MM.1S (cell line): ENCODE measurements at places on chromosomes 1 and 21.

DNA sequence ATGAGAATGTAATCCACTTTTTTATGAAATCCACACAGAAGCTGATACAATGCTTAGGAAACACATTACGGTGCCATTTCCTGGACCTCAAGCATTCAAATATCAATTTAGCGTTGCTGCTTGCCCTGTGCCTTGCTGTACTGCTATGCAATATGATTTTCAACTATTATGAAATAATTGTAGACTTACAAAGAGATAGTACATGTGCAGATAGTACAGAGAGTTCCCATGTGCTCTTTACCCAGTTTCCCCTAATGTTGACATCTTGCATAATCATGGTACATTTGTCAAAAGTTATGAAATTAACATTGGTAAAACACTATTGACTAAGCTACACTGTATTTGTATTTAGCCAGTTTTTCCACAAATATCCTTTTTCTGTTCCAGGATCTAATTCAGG is 37.7 kb upstream of the PTBP2 start:
- DNase-seq, result no peak

DNA sequence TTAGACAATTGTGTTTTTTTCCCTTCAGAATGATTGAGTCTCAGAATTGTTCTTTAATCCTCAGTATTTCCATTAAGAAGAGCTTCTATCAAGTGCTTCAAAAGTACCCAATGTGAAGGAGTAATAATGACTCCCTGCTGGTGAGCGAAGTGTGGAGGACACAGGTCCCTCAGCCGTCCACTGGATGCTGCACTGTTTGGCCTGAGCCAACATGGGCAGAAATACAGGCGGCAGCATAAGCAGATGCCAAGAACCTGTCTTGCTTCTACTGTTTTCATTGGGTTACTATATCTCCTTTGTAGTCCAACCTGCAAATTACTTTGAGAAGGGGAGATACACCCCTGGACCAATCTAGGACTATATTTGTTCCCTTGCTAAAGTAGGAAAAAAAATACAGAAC is 55.3 kb upstream of the DPH5 start:
- no peak for DNase-seq

- DNase-seq, result no peak
These were observed 133.5 kb downstream of the UCK2 start for GRCh38 chr1:165960881-165961280.

- no peak for DNase-seq
These were observed 87.0 kb downstream of the TNR start for GRCh38 chr1:175656416-175656815.

- peak; percentile 20 for DNase-seq
These were observed 161.8 kb upstream of the IRF2BP2 start for GRCh38 chr1:234771642-234772344.

- DNase-seq, result peak; percentile 19
These were observed 640.6 kb downstream of the PTPRU start for GRCh38 chr1:29876902-29877301.

DNA sequence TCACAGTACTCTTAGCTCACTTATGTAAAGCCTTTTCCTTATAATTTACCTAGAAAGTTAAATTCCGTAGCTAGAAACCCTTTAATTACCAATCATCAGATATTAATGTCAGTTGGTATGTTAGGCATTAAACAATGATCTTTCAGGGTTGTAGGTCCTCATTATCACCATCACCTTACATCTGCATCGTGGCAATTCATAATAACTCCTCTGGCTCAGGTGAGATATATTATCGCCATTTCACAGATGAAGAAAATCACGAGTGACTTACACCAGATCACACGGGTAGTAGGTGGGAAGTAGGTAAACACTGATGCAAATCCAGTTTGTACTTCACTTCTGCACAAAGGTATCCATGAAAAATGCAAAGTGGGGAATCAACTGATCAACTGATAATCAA is 639 bp downstream of the NUP133 start:
- DNase-seq, result no peak

GRCh38 chr1:115179397-115180079 is 90.2 kb upstream of the TSPAN2 start:
- no peak for DNase-seq
